Fibroblast of skin of back (primary cell): ENCODE measurements at places on chromosomes 4 and X.
A peak's percentile ranks its signal among the peaks of the same experiment; 100 is the strongest.

DNA sequence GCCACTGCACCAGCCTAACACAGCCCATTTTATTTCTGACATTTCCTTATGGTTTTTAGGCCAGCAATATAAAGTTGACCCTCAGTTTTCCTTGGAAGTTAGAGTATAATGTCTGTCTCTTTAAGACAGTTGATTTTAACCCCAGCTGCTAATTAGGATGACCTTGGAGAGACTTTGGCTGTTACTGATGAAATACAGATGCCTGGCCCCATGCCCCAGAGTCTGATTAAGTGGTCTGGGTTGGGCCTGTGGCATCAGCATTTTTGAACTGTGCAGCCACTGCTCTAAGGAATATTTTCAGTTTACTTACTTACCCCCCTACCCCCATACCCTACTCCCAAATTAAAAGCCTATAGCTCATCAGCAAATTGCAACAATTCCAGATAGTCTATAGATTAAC, 85.8 kb downstream of the DCLK2 start:
- no peak for DNase-seq

DNA sequence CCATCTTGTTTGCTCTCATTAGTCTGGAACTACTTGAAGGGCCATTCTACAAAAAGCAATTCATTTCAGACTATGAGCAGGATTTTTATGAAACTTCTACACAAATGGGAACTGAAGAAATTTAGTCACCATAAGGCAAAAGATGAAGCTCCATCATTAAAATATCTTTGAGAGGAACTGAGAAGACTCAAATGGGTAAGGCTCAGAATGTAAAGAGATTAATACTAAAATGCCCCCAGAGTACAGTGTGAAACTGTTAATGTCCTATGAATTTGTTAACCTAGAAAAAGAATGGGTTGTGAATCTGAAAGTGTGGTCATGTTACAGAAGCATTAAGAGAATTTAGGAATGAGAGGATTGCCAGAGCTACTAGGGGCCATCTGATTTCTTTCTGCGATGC, 77.9 kb upstream of the SLC7A11 start:
- DNase-seq: no peak

GRCh38 chr4:168508683-168509082, 11.8 kb downstream of the PALLD start:
- DNase-seq: no peak

- DNase-seq: peak; percentile 15
These were observed 37.6 kb downstream of the GABRB1 start for GRCh38 chr4:47068986-47069385.

DNA sequence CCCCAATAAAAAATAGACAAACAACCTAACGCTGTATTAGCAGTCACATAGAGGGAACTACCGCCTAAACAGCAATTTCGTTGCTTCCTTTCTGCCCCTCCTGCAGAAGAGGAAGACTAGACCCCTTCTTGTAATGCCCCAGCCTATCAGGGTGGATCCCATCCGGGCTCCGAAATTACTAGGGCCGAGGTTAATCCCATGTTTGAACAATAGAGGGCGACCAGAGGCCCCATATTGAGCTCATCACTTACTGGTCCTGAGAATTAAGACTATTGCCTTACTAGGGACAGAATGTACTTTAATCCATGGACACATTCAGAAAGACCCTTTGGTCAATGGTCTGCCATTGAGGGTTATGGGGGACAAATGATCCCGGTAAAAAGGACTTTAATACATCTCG, 11.8 kb upstream of the ZNF630 start:
- peak; percentile 44 for DNase-seq
